ENCODE measurements at places on chromosomes 6 and 20. TPM values are rescaled to one million over a fixed set of nuclear protein-coding genes. Genes with fewer than 3 reads are reported as not detected.

RPRD1B gene
- 39.1 TPM for total RNA-seq

HLA-DQA2 gene
- total RNA-seq: 1.2 TPM

THBS2 gene
- not detected for total RNA-seq

CST2 gene
- not detected for total RNA-seq

CASS4 gene
- total RNA-seq: 3.7 TPM

PRR18 gene
- total RNA-seq: 0.09 TPM

- DNase-seq: no peak
Observed at GRCh38 chr20:58149437-58150091, 78.9 kb downstream of the ANKRD60 start.

DNA sequence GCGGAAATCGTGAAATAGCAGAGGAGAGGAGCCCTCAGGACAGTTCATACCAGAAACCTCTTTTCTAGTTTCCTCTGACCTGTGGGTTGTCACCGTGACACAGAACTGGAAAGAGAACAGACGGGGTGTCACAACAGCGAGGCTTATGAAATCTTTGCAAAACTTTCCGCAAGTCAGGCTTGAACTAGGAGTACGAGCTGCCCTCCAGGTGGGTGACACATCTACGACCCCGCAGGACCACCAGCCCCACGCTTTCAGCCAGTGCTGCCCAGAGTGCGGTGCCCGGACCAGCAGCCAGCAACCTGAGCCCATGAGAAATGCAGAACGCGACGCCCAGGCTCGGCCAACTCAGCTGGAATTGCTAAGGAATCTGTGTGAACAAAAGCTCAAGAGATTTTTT lies 30.8 kb downstream of the WRNIP1 start:
- DNase-seq: no peak

DNA sequence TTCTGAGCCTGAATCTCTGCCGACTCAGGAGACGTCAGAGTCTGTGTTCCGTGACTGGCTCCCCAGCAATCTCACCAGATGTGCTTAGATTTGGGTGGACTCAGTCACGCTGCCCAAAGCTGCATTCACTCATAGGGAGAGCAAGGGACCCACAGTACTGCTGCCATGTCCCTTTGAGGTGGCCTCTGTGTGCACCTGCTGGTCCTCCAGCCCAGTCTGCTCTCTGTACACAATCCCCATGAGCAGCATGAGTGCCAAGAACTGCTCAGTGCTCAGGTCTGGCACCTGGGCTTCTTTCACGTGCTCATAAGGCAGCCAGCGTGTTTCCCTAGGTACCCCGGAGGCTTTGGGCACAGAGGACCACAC lies 44.2 kb upstream of the TIAM2 start:
- no peak for DNase-seq

DNA sequence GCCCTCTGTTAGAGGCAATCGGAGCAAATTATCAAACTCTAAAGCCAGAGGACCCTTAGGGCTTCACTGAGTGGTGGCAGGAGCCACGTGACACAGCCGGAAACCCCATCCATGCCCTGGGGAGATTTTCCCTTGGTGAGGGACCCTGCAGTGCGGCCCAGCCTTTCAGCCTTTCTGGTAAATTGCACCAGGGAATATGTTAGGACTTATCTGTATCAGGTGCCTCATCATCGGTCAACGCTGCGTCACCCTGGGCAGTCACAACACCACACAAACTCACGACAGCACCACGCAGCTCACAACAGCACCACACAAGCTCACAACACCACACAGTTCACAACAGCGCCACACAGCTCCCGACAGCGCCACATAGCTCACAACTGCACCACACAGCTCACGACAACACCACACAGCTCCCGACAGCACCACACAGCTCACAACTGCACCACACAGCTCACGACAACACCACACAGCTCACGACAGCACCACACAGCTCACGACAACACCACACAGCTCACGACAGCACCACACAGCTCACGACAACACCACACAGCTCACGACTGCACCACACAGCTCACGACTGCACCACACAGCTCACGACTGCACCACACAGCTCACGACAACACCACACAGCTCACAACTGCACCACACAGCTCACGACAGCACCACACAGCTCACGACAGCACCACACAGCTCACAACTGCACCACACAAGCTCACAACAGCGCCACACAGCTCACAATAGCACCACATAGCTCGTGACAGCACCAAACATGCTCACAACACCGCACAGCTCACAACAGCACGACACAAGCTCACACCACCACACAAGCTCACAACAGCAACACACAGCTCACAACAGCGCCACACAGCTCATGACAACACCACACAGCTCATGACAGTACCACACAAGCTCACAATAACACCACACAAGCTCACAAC lies 199.0 kb downstream of the DLL1 start:
- no peak for DNase-seq

DNA sequence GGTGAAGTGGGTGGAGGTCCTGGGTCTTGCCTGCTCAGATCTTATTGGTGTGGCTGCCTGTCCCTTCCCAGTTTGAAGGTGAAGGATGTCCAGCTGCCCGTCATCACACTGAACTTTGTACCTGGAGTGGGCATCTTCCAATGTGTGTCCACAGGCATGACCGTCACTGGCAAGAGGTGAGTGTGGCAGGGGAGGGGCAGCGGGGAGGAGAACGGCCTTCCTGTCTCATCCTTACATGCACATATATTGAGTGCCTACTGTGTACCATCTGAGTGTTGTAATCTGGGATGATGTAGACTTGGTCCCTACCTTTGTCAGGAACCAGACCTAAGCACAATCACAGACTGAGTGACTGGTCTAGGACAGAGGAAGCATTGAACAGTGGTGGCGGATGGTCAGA lies 2.7 kb downstream of the BPIFB6 start:
- DNase-seq: no peak

DNA sequence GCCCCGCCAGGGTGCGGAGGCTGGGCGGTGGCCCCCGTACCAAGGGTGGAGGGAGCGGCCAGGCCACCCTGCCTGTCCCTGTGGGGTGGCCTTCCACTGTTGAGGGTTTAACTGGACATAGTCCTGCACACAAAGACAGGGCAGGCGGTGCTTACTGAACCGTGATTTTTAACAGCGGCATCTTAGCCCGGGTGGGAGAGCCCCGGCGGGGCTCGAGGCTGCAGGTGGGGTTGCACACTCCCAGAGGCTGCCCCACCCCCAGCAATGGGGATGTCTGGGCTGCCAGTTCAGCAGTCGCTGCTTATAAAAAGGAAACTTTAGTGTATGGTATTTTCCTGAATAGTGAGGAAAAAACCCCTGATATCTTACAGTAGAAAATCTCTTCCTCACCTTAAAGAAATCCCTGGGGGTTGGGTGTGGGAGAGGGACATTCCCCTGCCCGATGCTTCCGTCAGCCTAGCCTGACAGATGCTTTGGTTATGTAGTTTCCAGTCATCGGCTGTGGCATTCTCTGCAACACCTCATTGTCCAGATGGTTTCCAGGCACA lies 79.4 kb downstream of the IRF4 start:
- no peak for DNase-seq

DNA sequence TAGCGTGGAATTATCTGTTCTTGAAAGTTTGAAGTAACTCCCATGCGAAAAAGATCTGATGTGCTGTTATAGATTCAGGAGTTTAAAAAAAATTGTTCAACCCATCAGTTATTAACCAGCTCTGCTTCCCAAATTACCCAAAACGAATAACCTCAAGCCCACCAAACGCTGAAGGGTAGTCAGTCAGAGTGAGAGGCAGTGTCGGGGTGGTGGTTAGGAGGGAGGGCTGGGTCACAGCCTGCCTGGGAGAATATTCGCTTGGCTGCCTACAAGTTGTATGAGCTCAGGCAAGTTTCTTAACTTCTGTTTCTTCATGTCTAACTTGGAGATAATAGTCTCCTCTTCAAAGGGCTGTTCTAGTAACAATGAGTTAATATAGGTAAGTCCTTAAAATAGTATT lies 114.6 kb downstream of the JPH2 start:
- no peak for DNase-seq

DNA sequence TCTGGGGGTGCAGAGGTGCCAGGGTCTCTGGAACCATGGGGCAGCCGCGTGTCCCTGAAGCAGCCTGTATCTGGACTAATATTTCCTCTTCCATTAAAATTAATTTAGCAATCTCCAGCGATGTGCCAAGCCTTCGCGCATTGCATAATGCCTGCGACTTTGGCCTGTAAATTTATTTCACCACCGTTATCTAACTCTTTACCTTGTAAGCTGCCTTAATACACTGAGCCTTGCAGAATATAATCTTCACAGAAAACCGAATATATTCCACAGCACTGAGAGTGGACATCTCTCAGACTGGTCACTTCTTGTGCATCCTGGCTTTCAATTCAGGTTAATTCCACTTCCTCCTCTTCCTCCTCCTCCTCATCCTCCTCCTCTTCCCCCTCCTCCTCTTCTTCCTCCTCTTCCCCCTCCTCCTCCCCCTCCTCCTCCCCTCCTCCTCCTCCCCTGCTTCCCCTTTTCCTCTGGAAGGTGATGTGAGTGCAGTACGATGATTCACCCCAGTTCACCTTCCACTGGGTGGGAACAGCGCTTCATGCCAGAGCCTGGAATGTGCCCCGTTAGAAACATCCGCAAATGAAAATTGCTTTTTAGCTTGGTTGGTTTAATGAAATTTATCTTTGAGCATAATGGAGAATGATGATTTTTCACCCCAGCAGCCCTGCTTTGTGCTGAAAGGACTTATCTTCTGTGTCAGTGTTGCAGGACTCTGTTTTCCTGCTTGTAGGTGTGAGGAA lies 101.4 kb downstream of the CDH4 start:
- no peak for DNase-seq

DNA sequence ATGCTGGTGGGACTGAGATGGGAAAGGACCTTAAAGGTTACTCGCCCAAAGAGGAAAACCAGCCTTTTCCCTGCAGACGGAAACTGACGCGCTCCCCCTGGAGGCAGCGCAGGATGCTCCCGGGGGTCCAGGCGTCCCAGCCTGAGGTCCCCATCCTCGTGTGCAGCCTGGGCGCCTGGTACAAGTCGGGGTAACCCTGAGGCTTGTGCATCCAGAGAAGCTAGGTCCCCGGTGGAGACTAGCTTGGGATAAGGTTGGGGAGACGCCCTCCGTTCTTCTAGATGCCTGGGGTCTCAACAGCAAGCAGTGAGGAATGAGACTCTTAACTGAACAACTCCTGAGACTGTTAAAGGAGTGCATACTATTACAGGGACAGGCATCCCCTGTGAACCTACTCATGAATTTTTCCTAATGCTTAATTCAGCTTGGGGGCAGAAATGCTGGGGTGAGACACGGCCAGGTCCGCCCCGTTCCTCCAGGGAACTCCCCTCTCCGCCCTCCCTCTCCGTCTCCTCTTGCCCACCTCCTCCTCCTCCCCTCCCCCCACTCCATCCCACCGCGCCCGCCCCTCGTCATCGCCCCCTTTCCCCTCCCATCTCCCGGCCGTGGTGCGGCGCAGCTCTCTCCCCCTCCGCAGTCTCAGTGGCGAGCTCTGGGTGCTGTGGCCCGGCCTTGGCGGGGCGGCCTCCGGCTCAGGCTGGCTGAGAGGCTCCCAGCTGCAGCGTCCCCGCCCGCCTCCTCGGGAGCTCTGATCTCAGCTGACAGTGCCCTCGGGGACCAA lies at the start of gene PRSS35:
TSS of gene PRSS35 (plus strand) at position 634 of the 781 bp plus-strand sequence. CDS start 10,908 bp downstream, outside the sequence.
- no peak for DNase-seq

DNA sequence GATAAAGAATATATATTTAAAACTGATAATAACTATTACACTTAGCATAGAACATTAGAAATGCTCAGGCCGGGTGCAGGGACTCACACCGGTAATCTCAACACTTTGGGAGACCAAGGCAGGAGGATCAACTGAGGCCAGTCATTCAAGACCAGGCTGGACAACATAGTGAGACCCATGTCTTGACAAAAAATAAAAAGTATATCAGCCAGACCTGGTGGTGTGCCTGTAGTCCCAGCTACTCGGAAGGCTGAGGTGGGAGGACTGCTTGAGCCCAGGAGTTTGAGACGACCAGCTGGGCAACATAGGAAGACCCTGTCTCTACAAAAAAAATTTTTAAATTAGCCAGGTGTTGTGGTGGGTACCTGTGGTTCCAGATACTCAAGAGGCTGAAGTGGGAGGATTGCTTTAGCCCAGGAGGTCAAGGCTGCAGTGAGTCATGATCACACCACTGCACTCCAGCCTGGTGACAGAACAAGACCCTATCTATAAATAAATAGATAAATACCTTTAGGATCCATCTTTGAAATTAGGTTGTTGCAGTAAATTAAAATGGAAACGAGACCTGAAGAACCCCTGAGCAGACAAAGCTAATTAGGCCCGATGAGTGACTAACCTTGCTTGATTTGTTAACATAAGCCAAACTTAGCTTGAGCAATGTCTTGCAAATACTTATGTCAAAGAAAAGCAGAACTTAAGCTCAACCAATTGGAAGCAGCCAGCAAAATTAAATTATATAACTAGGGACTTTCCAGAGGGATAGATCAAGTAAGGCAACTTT lies 75.8 kb upstream of the E2F3 start:
- no peak for DNase-seq

DNA sequence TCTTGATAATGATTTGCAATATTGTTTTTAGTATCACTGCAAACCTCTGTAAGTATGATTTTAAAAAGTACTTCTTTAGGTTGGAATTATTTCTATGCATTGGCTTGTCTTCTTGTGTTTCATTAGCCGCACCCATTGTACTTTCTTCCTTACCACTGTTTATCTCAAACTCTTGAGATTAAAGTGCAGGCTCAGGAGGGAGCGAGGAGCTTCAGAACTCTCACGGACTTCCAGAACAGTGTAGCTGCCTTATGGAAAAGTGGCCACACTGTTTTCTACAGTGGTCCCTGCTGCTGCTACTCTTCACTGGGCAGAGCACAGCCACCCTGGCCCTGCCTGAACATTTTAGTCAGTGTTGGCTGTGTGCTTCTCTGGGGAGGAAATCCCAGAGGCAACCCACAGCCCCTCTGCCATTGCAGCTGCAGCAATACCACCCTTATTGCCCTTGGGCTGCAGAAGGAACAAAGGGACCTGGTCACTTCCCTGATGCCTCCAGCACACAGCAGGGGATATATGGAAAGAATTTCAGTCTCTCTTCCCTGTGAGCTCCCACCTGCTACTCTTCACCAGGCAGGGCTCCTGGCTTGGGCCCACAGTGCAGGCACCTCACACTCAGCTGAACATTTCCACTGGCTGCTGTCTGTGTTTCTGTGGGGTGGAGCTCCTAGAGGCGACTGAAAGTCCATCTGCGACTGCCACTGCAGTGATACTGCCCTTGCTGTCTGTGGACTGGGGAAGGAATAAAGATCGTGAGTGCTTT lies 91.7 kb upstream of the MAP3K4 start:
- no peak for DNase-seq

GRCh38 chr6:150717419-150717818 lies 117.7 kb downstream of the PLEKHG1 start:
- no peak for DNase-seq

- DNase-seq: no peak
Observed at GRCh38 chr6:148250975-148251685, 91.5 kb upstream of the SASH1 start.

GRCh38 chr6:42226645-42227143 lies 9.0 kb upstream of the MRPS10 start:
- no peak for DNase-seq

- no peak for DNase-seq
Observed at GRCh38 chr6:101722471-101722870, 329.0 kb downstream of the GRIK2 start.

- DNase-seq: no peak
Observed at GRCh38 chr6:77463308-77463860, at the start of gene HTR1B. HTR1B (minus strand) TSS chr6:77463491; CDS start chr6:77463403, 88 bp downstream.
